Activated naive CD4-positive, alpha-beta T cell treated with Interleukin-2 at 50 U/mL for 16 hours (primary cell): ENCODE measurements at places on chromosomes 2 and 18.

DNA sequence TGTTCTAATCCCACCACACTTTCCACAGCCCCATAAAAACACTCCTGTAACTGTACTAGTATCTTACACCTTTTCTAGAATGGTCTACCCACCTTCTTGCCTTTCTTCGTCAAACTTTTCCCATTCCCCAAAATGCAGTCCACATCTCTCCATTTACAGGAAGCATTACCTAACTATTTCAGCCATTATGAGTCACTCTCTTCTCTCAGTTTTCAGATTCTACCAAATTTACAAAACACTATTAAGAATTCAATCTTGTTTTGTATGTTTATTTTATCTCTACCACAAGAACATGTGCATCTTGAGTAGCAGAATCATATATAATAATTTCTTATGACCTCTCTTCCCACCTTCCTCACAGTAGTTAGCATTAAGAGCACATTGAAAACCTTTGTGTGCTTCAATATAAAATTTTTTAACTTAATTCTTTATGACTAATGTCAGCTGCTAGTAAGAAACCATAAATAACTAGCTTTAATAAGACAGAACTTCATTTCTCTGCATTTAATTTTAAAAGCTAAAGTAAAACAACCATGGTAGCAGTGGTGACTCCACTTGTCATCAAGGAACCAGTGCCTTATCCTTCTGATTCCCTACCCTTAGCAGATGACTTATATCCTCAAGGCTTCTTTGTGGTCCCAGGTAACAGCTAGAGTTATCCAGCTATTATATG, 56.6 kb upstream of the MAP2 start:
- no peak for DNase-seq

GRCh38 chr18:43279015-43279744, 1.9 kb upstream of the SYT4 start:
- no peak for DNase-seq

- no peak for DNase-seq
Observed at GRCh38 chr2:187453078-187453641, 5.1 kb upstream of the CALCRL start.

DNA sequence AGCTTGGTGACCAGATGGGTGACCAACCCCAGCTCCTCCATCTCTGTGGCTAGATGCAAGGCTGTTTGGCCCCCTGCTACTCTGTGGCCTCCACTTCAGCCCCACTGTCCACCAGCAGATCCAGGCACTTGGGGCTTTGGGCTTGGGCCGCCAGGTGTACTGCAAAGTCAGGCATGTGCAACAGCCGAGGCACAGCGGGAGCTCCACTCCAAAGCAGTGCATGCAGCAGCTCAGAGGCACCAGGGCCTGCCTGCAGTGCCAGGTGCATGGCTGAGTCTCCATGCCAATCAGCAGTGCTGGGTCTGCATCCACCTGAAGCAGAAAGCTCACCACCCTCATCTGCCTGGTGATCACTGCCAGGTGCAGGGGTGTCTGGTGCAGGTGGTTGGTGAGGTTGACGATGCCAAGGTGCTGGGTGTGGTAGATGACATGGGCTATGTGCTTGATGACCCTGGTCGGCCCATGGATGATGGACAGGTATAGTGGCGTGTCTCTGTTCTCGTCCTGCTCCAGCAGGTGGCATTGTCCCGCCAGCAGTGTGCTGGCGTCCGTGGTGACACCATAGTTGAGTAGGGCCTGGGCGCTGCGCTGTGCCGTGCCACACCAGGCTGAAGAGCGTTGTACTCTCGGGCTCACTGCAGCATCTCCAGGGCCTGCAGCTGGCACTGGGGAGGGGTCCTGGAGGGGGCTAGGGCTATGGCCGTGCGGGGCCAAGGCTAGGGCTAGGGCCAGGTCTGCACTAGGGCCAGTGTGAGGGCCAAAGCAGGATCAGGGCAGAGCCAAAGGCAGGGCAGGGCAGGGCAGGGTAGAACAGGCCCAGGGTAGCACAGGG, 1.0 kb upstream of the ANKRD62 start:
- DNase-seq = no peak

GRCh38 chr2:144682248-144682647, 162.3 kb upstream of the ZEB2 start:
- no peak for DNase-seq
